ENCODE measurements at places on chromosomes 11 and 22.

- DNase-seq: no peak
Observed at GRCh38 chr11:117931971-117932370, 2.8 kb upstream of the TMPRSS13 start.

GRCh38 chr11:116454020-116454645, 318.7 kb downstream of the BUD13 start:
- no peak for DNase-seq

DNA sequence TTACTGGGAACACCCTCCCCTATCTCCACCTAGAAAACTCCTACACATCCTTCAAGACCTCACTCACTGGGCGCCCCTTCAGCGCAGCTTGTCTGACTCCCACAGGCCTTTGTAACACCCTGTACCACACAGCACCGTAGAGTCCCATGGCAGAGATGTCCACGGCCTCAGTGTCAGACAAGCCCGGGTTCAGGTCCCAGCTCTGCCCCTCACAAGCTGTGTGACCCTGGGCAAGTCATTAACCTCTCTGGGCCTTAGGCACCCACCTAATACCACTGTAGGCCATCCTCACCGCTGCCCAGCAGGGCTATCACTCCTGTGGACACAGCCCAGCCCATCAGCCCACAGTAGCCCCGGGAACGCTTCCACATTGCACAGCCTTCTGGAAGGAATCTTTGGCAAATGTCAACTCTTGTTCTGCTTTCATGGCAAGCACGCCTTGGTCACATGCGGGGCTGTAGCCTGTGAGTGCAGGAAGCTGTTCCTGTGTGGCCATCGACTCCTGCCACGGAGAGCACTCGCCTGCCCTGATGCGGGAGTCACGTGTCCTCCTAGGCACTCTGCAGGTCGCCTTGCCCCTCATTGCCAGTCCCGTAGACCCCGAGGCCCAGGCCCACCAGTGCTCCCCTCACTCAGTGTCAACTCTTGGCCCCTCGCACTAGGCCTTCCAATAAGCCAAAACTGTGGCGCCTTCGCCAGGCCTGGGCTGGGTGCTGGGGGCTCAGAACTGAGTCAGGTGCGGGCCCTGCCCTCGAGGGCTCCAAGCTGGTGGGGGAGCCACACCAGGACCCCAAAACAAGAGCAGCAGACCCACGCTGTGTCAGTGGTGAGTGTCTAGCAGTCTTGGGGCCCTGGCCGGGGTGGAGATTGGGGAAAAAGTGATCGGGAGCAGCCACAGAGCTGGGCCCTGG, 32.9 kb upstream of the RFPL3 start:
- no peak for DNase-seq

DNA sequence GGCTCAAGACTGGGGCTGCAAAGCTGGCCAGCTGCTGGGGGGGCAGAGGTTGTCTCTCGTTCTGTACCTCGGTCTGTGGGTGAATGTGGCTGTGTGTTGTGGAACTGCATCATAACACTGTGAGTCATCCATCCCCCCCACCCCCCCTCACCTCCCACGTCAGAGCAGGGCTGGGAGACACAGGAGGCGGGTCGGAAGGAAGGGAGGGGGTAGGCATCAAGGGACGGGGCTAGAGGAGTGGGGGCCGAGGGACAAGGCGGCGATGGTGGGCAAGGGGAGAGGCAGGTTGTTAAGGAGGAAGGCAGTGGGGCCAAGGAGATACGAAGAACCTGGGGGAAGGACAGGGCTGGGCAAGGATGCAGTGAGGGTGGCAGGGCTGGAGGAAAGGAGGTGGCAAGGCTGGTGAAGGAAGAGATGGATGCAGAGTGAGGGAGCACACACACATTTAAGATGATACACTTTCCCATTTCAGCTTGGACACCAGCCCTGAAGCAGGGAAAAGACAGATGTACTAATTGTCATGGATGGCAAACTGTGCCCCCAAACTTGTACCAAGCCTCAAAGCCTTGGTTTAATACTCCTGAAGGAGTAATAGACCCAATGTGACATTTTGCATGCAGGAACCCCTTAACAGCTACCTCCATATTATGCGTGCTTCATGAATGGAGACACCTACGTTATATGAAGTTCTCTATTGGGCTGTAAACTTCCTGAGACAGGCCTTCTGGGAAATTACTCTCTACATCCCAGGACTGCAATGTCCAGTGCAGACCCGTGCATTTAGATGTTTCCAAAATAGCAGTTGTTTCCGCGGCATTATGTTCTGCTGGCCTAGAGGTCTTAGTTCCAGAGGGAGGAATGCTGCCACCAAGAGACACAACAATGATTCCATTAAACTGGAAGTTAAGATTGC, at the start of gene YPEL4:
TSS of gene YPEL4 (minus strand) at position 87 of the 913 bp plus-strand sequence. CDS start 2,805 bp downstream, outside the sequence.
- no peak for DNase-seq

- no peak for DNase-seq
Observed at GRCh38 chr22:29833392-29833965, 4.6 kb downstream of the ASCC2 start.

- no peak for DNase-seq
Observed at GRCh38 chr11:133937468-133937867, 19.3 kb downstream of the IGSF9B start.

DNA sequence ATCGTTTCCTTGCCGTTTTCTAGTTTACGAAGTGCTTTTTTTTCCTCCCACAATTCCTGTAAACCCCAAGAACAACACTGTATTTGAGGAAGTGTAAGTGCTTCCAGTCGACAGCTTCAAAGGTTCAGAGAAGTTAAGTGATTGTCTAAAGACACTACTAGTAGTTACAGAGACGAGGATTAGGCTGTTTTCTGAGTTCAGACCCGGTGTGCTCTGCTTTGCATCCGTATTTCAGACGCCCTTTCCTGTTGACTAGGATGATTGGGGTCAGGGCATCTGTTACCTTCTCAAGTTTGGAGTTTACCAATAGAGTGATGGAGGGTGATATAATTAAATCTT, 430 bp downstream of the CLP1 start:
- DNase-seq: no peak

- no peak for DNase-seq
Observed at GRCh38 chr11:106553304-106553703, 465.0 kb downstream of the GUCY1A2 start.

DNA sequence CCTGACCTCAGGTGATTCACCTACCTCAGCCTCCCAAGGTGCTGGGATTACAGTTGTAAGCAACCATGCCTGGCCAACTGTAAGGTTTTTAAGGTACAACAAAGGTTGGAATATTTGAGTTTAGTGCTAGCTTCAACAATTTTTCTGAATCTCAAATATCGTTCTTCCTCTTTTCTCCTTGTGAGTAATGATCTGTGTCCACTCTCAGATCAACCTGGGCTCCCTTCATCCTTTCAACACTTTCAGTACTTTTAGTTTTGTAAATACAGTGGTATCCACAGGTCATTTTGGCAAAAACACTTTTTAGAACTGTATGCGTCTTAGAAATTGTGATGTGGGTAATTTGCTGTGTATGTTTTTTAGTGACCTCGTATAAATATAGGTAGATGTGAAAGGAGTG, 7.9 kb downstream of the PACS1 start:
- DNase-seq: no peak

DNA sequence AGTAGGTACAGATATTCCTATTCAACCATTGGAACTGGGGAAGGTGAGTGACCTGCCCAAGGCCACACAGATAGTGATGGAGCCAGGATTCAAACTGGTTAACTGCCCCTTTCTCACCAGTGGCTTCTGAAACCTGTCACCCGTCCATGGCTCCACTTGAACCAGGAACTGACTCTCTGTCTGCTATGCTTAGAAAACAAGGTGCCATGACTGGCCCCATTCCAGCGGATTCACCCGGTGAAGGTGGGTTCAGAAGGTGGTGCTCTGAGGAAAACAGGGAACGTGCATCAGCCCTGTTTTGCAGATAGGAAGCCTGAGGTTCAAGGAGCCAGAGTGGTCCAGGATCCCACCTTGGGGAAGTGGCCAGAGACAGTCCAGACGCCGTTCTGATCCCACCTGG, 2.6 kb upstream of the PATZ1 start:
- no peak for DNase-seq

GRCh38 chr11:3944198-3944597, 88.7 kb downstream of the STIM1 start:
- no peak for DNase-seq

DNA sequence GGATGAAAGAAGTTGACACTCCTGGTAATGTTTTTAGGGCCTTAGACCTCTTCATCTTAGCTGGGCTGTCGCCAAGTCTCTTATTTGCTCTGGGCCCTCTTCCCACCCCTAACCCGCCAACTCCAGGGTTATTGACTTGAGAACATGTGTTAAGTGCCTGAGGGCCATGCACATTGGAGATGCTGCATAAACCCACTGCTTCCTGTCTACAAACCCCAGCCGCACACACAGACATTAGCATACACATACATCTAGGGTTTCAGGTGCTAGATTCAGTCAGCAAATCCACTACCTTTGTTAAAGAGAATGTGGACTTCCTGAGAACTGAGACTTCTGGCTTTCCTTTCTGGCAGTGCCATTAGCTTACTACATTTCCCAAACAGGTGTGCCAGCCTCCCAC, 817 bp downstream of the PANX3 start:
- DNase-seq: no peak

- DNase-seq: no peak
Observed at GRCh38 chr11:120281143-120281795, 41.3 kb downstream of the POU2F3 start.

GRCh38 chr22:22021162-22021750, 38.7 kb upstream of the TOP3B start:
- no peak for DNase-seq

DNA sequence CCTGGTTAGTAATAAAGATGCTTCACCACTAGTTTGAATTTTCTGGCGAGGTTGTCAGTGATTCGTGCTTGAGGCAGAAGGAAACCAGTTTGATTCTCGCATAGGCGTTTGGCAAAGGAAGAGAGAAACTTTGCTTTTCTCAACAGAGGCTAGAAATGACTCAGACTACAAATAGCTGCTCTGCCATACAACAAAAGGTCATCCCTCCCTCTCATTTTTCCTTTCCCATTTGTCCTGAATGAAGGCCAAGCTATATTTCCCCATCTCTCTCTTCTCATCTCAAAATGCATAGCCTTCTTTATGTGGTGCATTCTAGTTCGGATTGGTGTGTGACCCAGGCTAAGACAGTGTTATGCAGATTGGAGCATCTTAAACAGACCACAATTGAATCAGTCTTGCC, 741.4 kb downstream of the NTM start:
- DNase-seq: no peak

DNA sequence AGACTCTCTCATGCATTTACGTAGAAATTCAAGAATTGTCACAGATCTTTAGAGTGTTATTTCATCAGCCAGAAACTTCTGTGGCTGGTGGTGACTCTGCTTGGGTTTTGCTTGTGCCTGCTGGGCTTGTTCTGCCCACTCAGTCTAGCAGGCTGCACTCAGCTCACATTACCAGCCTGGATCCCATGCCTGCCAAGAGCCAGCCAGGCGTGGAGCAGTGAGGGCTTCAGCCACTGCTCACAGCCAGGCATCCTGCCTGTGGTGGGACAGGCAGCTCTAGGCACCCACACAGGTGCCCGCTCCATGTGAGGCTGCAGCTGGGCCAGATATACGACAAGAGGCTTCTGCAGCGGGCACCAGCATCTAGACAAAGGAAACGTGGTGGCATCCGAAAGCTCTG, 1213.3 kb upstream of the RAG2 start:
- DNase-seq: no peak

GRCh38 chr22:39309881-39310714, 9.3 kb downstream of the RPL3 start:
- no peak for DNase-seq

DNA sequence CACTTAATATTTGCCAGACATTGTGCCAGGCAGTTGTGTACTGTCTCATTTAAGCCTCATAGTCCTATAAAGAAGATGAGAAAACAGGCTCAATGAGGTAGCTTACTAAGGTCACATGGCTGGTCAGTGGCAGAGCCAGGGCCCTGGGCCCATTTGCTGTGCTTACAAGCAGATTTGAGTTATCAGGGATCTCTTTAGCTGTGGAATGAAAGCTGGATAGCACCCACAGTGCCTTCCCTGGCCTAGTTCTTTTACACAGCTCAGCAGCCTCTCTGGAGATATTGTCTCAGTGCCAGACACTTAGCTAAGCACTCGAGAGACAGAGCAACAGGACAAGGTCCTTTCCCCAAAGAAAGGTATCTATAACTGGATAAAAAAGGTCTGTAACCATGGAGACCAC, 6.1 kb downstream of the TMEM86A start:
- DNase-seq: no peak

GRCh38 chr11:11956006-11956405, 52.4 kb downstream of the DKK3 start:
- DNase-seq: no peak

DNA sequence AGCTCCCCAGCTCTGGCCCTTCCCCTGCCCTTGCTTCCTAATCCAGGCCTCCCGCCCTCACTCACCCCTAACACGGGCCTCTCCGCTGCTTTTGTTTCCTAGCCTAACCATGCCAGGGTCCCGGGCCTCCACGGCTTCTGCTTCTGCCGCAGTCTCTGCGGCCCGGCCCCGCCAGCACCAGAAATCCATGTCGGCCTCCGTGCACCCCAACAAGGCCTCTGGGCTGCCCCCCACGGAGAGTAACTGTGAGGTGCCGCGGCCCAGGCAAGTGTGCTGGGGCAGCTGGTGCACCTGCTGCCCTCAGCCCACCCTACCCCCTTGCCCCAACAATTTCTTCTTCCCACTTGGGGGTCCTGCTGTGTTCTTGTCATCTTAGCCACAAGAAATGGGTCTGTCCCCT, 13.1 kb downstream of the RCOR2 start:
- DNase-seq: no peak

DNA sequence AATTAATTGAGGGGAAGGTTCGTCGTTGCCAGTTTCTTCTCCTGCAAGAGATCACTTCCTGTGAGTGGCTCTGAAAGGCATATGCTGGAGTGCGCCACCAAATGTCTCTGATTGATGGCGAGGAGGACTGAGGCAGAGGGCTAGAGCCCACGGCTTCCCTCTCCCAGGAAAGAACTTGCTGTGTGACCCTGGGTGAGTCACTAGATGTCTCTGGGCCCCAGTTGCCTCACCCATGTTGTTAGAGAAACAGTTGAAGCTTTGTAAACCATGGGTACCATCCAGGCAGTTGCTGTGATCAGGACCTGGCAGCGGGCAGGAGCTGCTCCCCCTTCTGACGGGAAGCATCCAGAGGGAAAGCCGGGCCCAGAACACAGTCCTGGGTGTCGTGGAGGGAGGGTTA, 3.2 kb downstream of the ABCG4 start:
- no peak for DNase-seq

DNA sequence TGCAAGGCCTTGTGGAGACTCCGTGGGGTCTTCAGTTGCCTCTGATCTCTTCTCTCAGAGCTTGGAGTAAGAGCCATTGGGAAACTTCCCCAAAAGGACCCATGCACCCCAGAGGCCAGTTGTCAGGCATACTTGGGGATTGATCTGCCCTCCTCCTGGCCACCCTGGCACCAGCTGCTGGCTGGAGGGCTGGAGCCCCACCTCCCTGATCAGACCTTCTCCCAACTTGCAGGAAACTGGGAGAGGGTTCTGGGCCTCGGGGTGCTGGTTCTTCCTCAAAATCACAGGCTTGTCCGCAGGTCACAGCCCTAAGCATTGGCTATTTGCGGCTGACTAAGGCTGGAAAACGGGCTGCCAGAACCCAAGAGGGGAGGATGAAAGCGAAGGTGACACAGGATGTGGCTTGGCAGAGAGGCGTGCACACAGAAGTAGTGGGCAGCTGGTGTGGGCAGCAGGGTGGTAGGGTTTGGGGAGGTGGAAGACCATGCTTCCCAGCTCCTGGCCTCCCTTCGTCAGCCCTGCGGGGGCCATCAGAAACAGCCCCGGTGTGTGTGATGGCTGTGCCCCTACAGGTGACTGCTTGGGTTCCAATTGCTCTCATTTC, 1.3 kb upstream of the DGKZ start:
- DNase-seq: no peak
